ENCODE measurements at places on chromosomes 3 and 15. TPM values are rescaled to one million over a fixed set of nuclear protein-coding genes. Genes with fewer than 3 reads are reported as not detected.

TMEM212 gene
- not detected for total RNA-seq

GOLGA6L9 gene
- 1.3 TPM for total RNA-seq

ABHD6 gene
- total RNA-seq = 7.6 TPM

- DNase-seq = no peak
Observed at GRCh38 chr3:112671930-112672715, 31.2 kb upstream of the CCDC80 start.

DNA sequence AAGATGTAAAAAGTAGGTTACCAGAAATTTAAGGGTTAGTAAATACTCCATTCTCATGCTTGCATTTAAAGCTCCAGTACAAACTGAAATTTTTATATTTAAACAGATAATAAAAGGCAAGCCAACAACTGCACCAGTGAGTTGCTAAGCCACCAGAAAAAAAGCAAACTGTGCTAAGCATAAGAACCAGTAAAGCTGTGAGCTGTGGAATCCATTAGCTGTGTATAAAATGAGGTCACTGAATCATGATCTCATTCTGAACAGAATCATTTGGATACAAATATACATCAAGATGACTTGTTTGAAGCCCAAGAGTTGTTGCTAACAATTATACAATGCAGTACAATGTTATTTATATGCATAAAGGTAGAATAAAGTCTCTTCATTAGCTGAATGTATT, 1312.2 kb downstream of the SI start:
- DNase-seq = no peak

DNA sequence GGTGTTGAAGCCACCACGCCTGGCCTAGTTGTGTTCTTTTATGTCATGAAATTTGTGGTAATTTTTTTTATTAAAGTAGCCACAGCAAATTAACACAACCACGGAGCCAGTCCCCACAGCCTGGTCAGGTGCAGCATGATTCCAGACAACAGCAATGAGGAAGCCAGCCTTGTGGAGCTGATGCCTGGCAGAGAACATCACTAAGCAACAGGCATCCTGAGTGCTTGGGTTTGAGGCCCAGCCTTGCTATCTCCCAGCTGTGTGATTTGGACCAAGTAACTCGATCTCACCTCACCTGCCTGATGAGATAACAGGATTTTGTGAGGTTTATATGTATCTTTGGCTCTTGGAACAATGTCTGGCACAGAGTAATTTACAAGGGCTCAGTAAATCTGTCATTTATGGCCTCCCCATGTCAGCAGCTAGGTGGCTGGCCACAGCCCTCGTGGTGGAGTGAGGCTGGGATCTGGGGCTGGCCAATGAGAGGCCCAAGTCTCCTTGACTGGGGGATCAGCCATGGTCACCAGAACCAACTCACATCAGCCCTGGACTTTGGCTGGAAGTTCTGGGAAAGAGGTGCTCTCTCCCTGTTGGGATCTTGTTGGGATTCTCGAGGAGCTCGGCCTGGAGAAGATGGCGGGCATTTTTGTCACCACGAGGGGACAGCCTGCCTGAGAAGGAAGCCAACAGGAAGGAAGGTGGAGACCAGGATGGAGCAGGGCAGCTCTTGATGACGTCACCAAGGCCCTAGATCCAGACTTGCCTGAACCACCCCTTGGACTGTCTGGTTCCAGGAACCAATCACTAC, 22.8 kb upstream of the FLNB start:
- DNase-seq = no peak

DNA sequence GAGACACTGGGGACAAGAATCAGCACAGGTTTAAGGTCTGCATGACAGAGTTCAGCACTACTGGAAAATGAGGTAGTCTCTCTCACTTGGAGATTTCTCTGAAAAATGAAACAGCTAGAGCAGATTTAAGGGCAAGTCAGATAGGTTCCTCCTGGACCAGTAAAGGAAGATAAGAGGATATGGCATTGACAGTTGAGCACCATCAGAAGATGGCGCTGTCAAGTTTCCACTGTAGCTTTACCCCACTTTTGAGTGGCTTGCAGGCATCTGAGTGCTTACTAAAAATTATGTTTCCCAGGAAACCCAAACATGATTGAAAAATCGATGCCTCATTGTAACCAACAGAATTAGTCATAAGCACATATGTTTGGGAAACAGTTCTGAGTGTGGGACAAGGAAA, 407.2 kb upstream of the UBE2E2 start:
- DNase-seq = no peak

DNA sequence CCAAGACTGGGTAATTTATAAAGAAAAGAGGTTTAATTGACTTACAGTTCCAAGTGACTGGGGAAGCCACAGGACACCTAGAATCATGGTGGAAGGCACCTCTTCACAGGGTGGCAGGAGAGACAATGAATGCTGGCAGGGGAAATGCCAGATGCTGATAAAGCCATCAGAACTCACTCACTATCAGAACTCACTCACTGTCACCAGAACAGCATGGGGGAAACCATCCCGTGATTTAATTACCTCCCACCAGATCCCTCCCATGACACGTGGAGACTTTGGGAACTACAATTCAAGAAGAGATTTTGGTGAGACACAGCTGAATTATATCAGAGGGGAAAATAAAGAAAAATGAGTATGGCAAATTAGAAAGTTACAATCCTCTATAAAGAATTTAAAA, 310.9 kb downstream of the BCHE start:
- DNase-seq = no peak

DNA sequence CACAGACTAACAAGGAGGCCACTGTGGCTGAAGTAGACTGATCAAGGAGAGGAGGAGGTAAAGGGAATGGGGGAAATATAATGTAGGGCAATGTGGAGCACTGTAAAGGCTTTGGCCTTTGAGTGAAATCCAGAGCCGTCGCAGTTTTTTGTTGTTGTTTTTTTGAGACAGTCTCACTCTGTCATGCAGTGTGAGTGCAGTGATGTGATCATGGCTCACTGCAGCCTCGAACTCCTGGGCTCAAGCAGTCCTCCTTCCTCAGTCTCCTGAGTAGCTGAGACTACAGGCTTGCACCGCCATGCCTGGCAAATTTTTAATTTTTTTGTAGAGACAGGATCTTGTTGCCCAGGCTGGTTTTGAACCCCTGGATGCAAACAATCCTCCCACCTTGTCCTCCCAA, 32.2 kb downstream of the PPP4R2 start:
- no peak for DNase-seq

GRCh38 chr3:42868841-42869240, 6.8 kb downstream of the CYP8B1 start:
- no peak for DNase-seq

- DNase-seq = no peak
Observed at GRCh38 chr15:100909565-100909964, 9.6 kb upstream of the LRRK1 start.

- DNase-seq = no peak
Observed at GRCh38 chr3:12473511-12473910, 10.8 kb upstream of the TSEN2 start.

- no peak for DNase-seq
Observed at GRCh38 chr3:157631478-157631877, 128.3 kb upstream of the VEPH1 start.

DNA sequence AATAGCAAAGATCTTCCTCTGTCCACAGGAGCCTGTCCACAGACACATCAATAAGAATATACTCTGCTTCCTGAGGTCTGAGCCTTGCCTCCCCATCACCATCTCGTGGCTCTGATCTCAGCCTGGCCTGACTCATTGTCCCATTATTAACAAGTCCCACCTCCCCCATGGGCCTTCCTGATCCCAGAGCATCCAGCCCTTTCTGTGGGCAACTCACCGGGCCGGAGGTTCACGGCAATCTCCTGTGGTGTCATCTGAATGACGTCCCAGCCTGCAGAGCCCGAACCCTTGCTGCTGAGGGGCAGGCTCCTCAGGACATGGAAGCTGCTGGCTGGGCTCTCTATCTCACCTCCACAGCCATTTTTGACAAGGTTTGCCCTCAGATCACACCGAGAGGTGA, 28.1 kb downstream of the ITGB5 start:
- DNase-seq = no peak

DNA sequence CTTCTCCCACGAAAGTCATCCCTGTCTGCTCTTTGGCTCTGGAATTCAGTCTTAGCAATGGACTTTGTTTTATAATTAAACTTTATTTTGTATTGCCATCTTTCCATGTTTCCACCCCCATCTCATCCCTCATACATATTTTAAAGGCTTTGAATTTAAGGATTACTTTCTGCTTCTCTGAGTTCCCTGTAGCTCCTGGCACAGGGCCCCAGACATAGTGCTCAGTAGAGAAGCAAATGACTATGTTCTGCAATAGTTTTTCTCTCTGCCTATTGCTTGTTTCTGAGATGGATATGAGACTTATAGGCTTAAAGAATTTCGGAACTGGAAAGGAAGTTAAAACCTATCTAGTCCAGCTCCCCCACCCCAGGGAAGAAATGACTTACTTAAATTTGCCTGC, 197.0 kb downstream of the LPP start:
- no peak for DNase-seq

GRCh38 chr3:122728756-122729514, 48.3 kb downstream of the PARP14 start:
- DNase-seq = no peak

GRCh38 chr3:149388001-149388440, 10.6 kb upstream of the TM4SF1 start:
- no peak for DNase-seq

GRCh38 chr3:134754768-134755559, 40.1 kb upstream of the EPHB1 start:
- no peak for DNase-seq

- DNase-seq = no peak
Observed at GRCh38 chr3:55349851-55350250, 137.3 kb downstream of the WNT5A start.

All from posterior vena cava (tissue), 2 donors.